Bronchus fibroblast of lung (primary cell): ENCODE measurements at places on chromosomes 2 and 18. TPM values are rescaled to one million over a fixed set of nuclear protein-coding genes. Genes with fewer than 3 reads are reported as not detected.

Gene GKN1
- total RNA-seq: not detected in 2 replicates

Gene TMEM185B
- total RNA-seq: 25.1 and 29.4 TPM in 2 replicates

Gene NDC80
- 23.0 and 33.0 TPM in 2 replicates for total RNA-seq

Gene FHOD3
- 1.9 and 2.9 TPM in 2 replicates for total RNA-seq
